ENCODE measurements at places on chromosomes 7 and 10.
A peak's percentile ranks its signal among the peaks of the same experiment; 100 is the strongest.

GRCh38 chr7:129298268-129298893 is 73.6 kb downstream of the AHCYL2 start:
- no peak for DNase-seq

GRCh38 chr7:11858622-11859302 is 26.8 kb upstream of the THSD7A start:
- no peak for DNase-seq

GRCh38 chr7:29255906-29256692 is 61.5 kb downstream of the CHN2 start:
- DNase-seq, result no peak

DNA sequence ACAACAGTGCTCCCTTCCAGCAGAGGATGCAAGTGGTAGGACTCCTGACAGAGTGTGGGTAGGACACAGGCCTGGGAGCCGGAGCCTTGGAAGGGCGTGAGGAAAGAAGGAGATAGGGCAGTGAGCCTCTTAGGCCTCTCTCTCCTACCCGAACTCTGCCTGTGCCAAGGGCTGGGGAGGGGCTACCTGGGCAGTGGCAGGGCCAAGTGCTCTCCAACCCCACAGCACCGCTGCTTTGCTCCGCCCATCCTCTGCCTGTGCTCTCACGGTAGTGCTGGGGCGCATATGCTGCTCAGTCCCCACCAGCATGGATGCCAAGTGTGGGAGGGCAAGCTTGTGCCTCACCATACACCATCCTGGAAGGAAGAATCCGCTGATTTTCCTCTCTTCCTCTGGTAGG is 7.5 kb downstream of the FAM131B start:
- no peak for DNase-seq

DNA sequence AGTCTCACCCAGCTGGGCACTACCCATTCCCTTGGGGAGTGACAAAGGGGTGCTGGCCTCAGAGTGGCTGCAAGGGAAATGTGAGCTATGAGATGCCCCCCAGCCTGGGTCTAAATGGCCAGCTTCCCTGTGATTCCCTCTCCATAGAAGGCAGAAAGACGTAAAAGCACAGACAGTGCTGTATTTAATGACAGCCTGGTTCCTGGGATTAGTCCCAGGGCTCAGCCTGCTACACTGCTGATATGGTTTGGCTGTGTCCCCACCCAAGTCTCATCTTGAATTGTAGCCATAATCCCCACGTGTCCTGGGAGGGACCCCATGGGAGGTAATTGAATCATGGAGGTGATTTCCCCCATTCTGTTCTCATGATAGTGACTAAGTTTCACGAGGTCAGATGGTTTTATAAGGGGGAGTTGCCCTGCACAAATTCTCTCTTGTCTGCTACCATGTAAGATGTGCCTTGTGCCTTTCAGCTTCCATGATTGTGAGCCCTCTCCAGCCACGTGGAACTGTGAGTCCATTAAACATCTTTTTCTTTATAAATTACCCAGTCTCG is 23.9 kb upstream of the CALN1 start:
- no peak for DNase-seq

- DNase-seq, result no peak
Observed at GRCh38 chr10:33240931-33241330, 93.5 kb downstream of the NRP1 start.

DNA sequence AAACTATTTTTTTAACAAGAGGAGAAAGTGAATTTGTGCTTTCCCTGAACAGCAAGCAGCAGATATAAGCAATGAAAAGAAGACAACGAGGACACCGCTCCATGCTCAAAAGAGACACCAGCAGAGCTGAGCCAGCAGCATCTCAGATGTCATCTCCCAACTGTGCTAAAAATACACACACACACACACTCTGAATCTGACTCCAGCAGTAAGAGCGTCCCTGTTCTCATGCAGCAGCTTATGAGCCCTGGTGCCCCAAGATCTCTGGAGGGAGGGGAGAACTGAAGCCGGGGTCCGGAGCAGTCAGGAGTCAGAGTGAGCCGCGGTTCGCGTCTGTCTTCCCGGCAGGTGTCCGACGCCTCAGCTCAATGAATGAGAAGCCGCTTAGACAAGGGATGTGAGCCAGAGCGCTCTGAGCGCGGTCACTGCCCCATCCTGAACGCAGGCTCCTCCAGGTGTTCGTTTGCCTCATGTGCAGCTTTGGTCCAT is 49.2 kb downstream of the SVIL start:
- DNase-seq, result no peak

GRCh38 chr10:68603766-68604165 is 43.6 kb downstream of the TET1 start:
- DNase-seq, result no peak

DNA sequence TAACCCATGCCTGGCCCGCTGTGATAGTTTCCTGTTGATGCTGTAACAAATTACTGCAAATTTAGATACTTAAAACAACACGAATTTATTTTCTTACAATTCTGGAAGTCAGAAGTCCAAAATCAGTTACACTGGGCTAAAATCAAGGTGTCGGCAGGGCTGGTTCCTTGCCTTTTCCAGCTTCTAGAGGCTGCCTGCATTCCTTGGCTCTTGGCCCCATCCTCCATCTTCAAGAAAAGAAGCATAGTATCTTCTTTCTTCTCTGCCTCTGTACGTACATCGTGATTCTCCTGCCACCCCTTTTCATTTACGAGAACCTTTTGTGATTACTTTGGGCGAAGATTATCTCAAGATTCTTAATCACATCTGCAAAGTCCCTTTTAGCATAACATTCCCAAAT is 1.6 kb upstream of the TIAL1 start:
- DNase-seq, result no peak

DNA sequence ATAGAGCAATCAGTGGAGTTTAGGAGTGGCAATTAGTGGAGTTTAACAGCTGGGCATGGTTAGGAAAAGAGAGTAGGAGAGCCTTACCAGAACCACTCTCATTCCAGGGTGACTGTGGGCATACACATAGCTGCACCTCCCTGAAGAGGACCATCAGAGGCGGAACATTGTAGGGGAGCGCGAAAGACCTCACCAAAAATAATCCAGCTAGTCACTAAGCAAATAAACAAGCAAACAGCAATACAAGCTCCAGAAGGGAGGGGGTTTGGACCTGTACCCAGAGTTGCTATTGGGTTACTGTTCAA is 4.1 kb upstream of the NACAD start:
- DNase-seq, result no peak

DNA sequence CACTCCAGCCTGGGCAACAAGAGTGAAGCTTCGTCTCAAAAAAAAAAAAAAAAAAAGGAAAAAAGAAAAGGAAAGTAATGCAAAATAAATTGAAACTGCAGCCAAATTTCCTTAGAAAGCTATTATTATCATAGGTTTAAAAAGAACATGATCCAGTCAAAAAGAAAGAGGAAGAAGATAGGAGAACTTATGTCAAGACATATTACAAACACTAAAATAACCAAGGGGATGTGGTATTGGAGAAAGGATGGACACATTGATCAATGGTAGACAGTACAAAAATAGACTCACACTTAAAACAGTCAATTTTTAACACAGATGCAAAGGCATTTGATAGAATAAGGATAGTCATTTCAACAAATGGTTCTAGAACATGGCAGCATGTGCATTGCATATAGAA is 27.3 kb upstream of the PFKP start:
- DNase-seq, result no peak

DNA sequence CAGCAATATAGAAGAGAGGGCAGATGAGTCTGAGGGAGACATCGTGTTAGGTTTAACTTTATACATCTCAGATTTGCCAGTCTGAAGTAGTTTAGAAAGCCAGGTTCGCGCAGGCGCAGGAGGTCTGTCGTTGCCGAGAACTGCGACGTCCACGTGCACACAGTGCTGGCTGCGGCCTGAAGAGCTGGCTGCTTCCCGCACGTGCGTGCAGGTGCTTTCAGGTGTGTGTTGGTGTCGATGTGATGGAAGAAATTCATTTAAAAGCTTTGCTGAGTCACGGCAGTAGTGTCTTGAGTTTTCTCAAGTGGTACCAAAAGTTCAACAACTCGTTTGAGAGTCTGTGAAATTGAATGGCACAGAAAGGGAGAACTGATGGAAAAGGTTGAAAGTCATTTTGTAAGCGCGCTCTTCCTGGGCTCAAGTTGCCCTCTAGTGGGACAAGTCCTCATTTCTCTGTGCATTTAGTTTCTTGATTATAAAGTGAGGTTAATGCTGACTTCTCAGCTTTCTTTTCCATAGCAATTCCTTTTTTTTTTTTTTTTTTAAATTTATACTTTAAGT is 18.6 kb downstream of the WDR37 start:
- DNase-seq, result no peak

DNA sequence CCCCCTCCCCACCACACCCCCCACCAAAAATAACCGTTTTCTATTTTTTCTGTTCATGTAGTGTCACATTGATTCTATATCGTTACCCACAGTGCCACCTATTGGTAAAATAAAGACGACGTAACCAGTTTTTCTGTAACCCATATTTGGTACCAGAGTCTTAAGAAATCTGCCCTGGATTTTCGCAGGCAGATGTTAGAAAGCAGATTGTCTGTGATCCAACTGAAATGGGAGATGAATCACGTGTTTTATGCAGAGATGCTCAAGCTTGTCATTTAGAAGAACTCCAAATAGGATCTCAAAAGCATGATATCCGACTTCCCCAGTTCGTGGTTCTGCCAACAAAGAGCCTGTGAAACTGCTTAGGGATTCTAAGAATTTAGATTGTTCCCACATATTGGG is 261.1 kb upstream of the CSTF2T start:
- no peak for DNase-seq

DNA sequence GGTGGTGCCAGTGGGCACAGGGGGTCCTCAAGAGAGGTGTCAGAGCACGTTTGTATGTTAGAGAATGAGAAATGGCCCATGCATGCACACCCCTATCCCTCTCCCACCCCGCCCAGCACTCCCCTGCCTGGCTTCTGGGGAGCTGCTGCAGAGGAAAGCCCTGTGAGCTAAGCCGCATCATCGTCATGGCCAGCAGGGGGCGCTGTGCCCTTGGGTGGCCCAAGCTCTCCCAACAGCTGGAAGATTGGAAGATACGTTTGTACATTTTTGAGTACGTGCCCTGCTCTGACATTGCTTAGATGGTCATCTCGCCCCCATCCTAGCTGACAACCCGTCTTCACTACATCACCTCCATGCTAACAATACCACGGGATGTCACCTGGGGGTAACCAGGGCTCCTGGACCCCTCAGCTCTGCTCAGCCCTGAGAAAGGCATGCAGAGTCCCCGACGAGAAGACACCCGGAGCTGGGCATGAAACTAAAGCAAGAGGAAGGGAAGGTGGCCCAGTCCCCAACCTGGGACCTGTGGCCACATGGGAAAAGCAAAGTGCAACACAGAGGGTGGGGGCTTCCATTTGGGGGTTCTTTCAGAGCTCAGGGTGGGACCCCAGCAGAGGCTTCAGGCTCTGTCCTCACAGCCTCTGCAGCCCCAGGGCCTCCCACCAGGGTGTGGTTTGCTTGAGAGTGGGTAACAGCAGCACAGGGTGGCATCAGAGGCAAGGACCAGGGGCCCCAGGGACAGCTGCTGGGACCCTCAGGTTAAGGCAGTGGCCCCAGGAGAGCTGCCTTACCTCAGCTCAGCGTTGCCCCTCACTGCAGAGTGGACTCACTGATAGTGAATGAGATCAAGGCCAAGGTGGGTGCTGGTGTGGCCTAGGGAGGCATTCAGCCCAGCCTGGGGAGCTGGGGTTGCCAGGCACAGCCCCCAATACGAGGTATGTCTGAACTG is 136.6 kb downstream of the PTPN20 start:
- DNase-seq, result peak; percentile 66

DNA sequence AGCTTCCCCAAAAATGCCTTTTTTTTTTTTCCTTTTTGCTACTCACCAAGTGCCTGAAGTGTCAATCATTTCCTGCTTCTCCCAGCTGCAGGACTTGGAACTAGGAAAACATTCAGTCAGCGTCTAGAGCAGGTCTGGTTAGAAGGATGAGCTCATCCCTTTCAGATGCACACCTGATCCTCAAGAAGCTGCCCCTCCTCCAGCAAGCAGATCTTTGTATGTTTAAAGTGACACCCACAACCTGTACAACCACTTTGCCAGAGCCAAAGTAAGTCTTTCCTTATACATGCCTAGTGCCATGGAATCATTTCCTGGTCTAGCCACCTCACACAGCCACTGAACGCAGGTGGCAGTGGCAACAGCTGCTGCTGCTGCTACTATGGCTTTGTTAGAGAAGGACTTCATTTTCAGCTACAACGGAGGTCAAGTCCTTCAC is 10.4 kb upstream of the USP54 start:
- DNase-seq, result no peak

DNA sequence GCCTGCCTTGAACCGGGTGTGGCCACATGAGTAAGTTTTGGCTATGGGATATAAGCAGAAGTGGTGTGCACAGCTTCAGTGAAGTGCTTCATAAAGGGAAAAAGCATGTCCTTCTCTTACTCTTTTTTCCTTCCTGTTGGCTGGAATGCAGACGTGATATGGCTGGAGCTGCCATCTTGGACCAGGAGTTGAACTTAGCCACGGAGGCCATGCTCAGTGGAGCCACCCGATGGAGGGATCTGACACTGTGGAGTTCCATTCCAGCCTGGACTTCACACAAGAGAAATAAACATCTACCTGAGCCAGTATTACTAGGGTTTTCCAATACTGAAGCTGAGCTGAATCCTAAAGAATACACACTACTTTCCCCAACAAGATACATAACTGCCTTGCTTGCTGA is 52.3 kb downstream of the CCDC3 start:
- no peak for DNase-seq

GRCh38 chr10:80356989-80357850 is 639 bp downstream of the DYDC2 start:
- no peak for DNase-seq

GRCh38 chr10:118543714-118544400 is 51.6 kb downstream of the PRLHR start:
- DNase-seq, result no peak

Measured in stimulated activated CD4-positive, alpha-beta T cell treated with anti-CD3 and anti-CD28 coated beads, Interleukin-1b, Interleukin-23, amount 100 ng/mL, for 1 hour (primary cell).